HuH-7 (cell line): ENCODE measurements at places on chromosomes 7 and 10.

DNA sequence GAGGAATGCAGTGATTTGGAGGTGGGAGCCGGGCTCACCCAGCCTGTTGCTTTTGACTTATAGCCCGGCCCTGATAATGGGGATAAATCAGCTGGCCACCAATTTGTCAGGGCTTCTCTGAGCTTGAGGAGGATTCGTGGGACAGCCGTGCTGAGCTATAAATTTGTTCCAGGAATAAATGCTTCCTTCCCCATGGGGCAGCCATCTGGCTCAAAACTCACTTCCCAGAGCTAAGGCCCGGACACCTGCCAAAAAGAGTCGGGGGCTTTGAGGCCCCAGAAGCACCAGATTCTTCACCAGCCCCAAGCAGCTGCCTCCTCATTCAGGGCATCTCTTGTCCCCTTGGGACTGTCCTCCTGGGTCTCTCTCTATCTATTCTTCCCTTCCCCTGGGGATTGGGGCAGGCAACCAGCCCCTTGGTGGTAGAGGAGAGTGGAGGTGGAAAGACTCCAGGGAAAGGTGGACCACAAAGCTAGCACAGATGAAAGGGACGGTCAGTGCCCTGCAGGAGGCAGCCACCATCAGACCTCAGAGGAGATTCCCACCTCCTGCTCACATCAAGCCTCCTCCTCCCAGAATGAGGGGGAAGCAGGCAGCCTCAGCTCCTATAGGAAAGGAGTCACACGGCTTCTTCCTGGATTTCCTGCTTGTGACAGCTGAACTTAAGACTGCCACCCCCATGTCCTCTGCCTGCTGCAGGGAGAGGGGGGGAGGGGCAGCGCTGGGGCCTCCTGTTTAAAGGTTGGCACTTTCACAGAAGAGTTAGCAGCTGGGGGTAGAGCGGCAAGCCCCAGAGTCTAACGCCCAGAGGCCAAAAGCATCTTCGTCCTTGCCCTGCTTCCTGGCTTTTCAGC lies 44.2 kb upstream of the LRRC4 start:
- no peak for DNase-seq

GRCh38 chr7:158323741-158324396 lies 263.8 kb downstream of the PTPRN2 start:
- DNase-seq, result no peak

DNA sequence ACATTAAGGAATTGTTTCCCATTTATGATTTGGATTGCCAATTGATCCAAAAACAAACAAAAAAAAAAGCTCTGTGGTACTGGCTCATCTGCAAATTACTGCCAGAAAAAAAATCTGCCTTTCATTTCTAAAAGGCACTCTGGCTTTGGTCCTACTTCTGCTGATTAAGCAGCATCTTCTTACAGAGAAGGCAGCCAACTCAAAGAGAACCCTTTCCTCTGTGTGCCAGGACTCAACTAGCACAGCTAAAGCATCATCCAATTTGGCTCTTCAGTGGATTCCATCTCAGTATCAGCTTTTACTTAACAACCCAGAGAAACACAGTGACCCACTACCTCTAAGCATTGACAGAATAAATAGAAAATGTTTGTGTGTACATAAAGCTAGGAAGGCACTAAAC lies 80.6 kb downstream of the GSAP start:
- no peak for DNase-seq

DNA sequence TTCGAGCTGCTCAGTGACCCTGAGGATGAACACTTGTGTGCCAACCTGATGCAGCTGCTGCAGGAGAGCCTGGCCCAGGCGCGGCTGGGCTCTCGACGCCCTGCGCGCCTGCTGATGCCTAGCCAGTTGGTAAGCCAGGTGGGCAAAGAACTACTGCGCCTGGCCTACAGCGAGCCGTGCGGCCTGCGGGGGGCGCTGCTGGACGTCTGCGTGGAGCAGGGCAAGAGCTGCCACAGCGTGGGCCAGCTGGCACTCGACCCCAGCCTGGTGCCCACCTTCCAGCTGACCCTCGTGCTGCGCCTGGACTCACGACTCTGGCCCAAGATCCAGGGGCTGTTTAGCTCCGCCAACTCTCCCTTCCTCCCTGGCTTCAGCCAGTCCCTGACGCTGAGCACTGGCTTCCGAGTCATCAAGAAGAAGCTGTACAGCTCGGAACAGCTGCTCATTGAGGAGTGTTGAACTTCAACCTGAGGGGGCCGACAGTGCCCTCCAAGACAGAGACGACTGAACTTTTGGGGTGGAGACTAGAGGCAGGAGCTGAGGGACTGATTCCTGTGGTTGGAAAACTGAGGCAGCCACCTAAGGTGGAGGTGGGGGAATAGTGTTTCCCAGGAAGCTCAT lies 1.1 kb downstream of the DDIT4 start:
- no peak for DNase-seq

GRCh38 chr7:51757960-51758359 lies 441.4 kb upstream of the COBL start:
- no peak for DNase-seq

GRCh38 chr10:121702351-121703320 lies 104.4 kb upstream of the FGFR2 start:
- no peak for DNase-seq

DNA sequence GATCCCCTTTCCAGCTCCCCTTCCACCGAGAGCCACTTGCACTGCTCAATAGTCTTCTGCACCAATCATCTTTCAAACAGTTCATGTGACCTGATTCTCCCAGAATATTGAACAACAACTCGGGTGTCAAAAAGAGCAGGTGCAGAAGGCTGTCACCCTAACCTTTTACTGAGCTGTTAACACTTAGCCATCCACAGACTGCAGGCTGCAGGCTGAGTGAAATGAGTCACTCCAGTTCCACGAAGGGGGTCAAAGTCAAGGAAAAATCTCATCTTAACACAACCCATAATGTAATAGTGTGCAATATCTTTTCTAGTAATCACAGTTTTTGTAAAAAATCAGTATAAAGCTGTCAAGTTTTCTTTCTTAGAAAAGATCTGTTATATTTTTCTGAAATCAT lies 63.1 kb downstream of the MTPAP start:
- no peak for DNase-seq

GRCh38 chr7:129909669-129910068 lies 43.1 kb downstream of the UBE2H start:
- DNase-seq, result no peak

DNA sequence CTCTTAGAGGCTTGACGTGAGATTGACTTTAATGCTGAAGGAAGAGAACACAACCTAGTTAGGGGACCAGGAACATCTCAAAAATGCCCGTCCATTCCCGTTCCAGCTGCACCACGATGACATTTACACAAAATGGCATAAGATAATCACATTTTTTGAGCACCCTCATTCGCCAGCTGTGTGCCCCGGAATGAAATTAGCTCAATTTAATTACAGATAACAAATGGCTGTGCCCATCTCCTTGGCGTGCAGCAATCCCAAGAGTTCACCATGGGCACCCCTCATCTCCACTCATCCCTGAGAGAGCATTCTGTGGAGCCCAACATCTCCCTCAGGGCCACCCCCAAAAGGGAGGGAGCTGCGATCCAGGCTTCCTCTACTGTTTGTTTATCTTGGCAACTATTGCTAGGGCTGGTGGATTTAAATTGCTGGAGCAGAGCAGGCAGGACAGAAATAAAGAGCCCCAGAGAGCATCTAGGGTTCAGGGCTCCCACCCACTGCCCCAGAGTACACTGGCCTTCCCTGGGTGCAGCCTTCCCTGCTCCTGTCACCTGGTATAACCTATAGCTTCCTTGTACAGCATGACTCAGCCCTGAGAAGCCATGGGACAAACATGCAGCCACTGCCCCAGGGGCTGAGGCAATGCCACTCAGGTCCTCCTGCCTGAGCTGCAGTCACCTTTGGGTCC lies 263.5 kb downstream of the ZEB1 start:
- no peak for DNase-seq

DNA sequence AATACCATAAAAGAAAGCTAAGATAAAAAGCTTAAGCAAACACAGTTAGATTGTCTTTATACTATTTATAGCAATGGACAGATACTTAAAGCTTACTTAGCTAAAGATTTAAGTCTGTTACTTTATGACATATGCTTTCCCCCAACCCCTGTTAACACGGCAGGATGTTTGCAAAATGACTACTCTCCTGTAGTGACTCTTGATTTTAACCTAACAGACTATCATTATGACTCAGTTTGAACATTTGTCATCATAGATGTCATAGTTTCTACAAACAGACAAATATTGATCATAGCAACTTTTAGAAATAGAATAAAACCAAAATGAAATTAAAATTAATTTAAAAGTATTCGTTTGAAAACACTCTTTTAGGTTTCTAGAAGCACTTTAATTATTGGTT lies 7.8 kb upstream of the COMMD3 start:
- no peak for DNase-seq

DNA sequence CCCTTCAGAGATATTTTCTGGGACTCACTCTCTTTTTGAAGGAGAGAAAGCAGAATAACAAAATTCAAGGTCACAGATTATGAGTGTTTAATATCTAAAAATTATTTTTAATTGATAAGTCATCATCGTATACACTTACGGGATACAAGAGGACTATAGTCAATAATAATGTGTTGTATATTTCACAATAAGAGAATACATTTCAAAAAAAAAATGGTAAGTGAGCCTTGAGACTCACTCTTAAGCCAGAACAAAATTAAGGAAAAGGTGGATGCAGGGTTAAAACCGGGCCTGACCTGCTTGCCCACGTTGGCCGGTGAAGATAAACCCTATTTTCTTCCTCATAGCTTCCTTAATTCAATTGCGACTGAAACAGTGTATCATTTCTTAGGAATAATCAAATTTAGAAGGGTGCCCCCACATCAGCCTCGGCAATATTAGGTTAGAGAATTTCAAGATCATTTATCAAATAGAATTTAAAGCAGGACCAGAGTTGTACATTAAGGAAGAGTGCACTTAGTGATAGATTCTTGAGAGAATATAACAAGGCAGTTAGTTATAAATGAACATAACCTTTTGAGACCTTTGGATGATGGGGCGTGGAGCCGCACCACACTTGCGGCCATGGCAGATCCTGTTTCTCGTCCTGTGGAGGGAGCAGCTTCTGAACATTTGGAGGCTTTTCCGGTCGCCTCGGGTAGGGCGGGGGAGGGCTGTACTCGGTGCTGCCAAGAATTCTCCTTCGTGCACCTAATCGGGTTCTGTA lies 321.8 kb downstream of the PAXIP1 start:
- DNase-seq, result no peak

- DNase-seq, result peak; percentile 15
Observed at GRCh38 chr10:67837541-67838314, at the start of gene DNAJC12. TSS of gene DNAJC12 (minus strand) at chr10:67838188. CDS start at chr10:67838011, 177 bp downstream.

DNA sequence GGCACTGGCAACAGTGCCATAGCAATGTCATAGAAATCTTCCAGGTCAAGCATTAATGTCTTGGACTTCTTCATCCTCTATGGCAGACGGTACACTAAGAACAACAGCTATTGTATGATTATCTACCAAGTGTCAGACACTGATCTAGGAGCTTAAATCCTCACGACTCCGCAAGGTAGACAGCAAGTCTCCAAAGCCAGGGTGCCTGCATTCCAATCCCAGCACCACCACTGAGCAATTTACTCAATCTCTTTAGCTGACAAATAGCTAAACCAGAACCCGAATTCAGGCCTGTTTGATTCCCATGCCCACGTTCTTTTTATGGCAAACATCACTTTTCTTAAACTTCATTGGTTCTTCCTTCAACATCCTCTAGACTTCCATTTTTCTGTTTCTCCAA lies 31.8 kb downstream of the DNMBP start:
- DNase-seq, result no peak

- DNase-seq, result no peak
Observed at GRCh38 chr10:50404021-50404773, 152.9 kb upstream of the ASAH2 start.

DNA sequence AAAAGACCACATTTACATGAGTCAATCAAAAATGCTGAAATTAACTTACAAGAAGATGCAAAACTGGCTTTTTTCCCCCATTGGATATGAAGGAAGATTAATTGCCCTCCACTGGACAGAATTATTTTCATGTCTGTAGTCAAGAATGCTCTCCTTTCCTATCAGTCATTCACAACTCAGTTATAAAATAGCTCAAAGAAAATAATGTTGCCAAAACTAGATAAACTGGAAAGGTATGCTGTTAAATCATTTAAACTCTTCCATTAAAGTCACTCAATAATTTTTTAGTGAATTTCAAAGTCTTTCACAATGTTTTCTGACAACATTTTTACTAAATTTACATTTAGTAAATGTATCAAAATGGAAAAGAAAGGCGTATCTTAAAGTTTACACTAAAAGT lies 384.5 kb downstream of the HGF start:
- DNase-seq, result no peak

DNA sequence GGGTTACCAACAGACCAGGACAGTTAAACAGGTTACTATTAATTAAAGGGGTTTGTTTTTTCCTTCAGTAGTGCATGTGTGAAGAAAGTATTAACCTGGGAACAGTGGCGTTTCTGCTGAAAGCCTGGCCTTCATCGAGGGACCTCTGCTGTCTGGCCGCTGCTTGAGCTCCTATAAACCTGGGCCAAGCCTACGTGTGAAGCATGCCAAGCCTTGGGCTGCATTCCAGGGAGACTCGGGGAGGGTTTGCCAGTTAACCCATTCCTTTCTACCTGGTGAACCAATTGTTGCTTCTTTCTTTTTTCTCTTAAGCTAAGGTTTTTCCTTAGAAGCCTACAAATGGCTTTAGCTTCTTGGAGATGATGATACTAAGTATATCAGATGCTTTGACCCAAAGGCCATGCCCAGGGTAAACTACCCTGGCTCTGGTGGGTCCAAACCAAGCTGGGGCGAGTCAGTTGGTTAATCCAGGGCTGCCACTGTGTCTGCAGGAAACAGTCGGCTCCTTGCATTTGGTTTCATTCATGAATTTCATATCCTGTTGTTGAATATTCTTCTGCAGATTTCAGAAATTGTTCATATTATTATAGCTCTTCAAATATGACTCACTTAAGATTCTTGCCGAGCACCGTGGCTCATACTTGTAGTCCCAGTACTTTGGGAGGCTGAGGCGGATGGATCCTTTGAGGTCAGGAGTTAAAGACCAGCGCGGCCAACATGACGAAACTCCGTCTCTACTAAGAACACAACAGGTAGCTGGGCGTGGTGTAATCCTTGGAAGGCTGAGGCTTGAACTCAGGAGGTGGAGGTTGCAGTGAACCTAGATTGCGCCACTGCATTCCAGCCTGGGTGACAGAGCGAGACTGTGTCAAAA lies 23.8 kb downstream of the PFKP start:
- DNase-seq, result no peak

- DNase-seq, result no peak
Observed at GRCh38 chr7:147937428-147937827, 653.1 kb upstream of the C7orf33 start.

DNA sequence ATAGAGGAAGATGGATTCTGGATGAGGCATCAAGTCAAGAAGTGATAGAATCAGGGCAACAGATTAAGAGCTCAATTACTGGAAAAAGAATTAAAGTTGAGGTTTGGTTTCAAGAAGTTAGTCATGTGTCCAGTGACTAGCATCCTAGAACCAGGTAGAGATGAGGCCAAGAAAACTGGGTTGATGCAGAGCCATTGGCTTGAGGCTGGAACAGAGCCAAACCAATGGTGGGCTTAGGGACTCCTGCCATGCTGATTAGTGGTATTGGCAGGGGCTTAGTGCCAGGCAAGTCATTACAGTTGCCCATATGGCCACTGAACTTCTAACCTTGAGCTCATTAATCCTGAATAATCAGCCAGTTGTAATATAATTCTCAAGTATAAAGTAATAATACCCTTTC lies 18.5 kb downstream of the ZNF277 start:
- no peak for DNase-seq
